ELF-1 (cell line): ENCODE measurements at places on chromosomes 4 and X.

- DNase-seq, result peak; percentile 72
Measured at GRCh38 chr4:182289809-182290208, 46.6 kb downstream of the TENM3 start.

GRCh38 chr4:110492522-110492921 lies 16.6 kb downstream of the ENPEP start:
- no peak for DNase-seq

- no peak for DNase-seq
Measured at GRCh38 chr4:184387351-184387750, 87.0 kb downstream of the IRF2 start.

DNA sequence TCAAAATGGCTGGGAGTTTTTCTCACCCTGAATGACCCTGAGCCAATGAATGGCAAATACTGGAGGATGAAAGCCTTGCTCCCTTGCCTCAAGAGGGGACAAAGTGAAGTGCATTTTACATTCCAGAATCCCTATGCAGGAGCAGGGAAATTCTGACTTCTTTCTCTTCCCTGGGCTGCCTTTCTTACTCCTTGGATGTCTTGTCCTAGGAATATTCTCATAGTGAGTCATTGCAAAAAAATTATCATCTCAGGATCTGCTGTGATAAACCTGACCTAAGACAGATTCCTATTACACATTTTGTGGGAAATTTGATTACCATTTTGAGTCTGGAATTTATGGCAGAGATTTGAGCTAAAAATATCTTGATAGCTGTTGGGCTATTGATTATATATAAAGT lies 199.9 kb downstream of the TMA16 start:
- DNase-seq, result no peak

DNA sequence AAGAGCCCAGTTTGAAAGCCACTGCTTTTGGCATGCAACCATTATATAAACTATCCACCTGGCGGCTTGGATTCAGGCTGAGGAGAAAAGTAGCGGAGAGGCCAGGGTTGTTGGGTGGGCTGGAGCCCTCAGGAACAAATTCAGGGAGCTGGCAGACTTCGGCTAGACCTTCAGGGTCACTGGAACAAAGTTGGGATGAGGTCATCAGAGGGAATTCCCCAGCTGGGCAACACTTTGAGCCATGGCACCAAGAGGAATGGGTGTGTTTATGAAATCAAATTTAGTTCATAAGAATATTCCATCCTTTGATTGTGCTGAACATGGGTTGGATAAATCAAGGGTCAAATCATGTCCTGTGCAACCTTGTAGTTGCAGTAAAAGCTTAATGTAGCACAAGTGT lies 22.0 kb downstream of the MTMR1 start:
- DNase-seq, result no peak

- DNase-seq, result peak; percentile 17
Measured at GRCh38 chrX:125439194-125439849, 119.7 kb downstream of the TEX13C start.

DNA sequence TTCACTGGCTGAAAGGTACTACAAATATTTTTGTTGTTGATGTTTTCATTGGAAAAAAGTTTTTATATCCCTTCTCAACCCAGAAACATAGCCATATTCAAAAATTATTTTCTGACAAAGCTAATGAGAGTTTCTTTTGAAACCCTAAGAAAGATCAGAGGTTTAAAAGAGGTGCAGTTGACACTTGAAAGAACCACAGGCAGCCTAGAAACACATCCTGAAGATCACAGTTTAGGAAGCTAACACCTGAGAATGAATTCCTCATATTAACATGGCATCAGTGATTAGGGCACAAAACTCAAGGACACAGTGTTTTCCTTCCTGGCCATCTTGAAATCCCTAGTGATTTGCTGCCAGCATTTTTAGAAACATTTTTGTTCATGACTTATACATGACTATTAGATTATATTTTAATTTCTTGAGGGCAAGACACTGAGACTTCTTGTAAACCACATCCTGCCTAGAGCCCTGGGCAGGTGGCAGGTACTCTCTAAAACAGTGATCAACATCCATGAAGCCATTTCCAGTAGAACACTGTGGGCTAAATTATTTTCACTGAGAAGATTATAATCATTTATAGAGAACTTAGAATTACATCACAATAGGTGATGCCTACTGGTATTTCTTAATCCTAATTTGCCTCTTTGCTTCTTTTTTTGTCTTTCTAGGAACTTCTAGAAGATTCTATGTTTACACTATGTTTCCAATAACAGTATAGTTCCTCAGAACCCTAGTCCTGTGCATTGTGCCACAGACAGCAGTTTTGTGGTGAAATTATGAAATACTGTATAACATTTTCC lies 80.0 kb downstream of the ARSJ start:
- DNase-seq, result no peak

DNA sequence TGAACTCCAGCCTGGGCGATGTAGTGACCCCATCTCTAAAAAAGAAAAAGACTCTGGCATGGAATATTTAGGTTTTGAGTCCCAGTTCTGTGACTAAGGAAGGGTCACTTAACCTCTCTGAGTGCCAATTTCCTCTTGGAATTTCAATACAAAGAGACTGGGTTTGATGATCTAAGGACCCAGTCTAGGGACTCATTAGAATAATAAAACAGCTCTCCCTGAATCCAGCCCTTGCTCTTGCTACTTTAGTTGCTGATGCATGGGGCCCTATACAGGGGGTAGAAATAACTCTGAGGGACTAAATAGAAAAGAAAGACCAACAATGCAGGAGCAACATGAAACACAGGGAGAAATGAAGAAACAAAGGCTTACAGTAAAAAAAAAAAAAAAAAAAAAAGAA lies 12.6 kb downstream of the C4orf54 start:
- DNase-seq, result peak; percentile 27

DNA sequence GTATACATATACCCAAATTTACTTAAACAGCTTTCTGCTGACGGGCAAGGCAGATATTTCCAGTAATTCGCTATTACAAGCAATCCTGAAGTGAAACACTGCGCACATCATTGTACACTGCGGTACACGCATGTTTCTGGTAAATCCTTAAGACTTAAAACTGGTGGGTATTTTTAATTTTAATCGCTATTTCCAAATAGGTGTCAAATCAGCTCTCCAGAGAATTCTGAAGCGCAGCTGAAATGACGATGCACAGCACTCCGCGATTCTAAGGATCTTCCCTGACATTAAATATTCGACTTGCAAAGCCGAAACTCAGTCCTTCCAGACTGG lies 361 bp downstream of the TMEM128 start:
- DNase-seq, result no peak

DNA sequence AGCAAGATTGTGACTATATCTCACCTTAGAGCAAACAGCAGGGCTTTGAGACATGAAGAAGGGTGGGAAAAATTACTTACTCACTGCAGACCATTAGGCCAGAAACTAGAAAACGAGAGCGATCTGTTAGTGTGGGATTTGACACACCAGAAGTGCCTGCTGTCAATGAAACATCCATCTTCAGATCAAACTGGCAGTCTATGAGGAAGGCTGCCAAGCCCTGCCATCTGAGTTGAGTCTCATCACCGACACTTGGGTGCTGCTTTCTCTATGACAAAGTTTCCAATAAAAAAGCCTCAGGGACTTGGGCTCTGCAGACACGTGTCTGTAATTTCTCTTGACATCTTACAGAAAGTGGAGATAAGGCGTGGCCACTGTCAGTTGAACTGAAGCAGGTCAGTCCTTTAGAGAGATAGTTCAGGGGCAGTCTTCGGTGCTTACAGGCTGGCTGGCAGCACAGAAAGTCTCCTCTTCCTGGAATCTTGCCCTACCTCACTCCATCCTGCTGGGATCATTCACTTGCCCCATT lies 40.1 kb upstream of the LDB2 start:
- DNase-seq, result no peak

DNA sequence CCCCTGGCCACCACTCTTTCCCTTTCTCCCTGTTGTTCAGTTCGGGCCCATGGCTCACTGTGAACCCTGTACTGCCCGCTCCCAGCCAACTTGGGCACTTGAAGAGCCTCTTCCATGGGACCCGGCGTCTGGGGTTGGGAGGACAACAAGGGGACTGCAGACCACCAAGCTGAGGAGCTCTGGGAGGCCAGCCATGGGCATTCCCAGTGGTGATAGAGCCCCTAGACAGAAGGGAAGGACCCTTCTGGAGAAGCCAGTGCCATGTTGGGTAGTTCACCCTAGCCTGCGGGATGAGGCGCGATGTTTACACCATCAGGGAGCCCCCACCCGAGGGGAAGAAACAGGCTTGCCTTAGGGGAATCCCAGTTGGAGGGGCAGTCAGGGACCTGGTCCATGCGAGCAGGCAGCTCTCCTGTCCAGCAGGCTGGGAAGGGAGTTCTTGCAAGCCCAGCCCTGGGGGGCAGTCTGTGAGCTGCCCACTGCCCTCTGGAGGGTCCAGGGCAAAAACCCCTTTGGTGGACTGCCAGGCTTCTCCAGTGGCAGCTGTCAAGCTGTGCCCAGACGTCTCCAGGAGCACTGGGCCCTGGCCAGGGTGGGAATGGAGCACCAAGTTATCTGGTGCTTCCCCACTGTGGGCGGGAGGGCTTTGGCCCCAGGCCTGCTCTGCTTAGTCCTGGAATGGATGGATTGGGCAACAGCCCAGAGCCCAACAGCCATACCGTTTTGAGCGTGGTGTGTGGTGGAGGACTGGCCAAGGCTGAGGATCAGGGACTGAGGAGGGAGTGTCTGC lies 23.7 kb upstream of the UBA1 start:
- DNase-seq, result no peak

DNA sequence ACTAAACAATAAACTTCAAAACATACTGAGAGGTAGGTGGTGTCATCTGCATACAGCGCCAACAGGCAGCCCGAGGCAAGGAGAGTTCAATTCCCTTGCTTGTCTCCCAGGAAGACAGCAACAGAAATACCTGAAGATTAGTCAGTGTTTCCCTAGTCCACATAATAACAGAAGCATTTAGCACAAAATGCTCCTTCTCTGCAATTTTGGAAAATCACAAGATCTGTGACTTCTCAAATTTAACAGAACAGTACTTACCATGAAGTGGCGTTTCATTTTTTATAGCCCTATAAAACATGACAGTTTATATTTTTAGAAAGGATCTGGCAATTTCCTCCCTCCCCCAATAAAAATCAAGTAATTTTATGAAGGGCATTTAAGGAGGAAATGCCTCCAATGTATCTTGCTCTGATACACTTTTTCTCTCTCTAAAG lies 67.1 kb upstream of the MYOZ2 start:
- DNase-seq, result peak; percentile 72

- no peak for DNase-seq
Measured at GRCh38 chr4:38231626-38232025, 271.4 kb downstream of the PTTG2 start.

DNA sequence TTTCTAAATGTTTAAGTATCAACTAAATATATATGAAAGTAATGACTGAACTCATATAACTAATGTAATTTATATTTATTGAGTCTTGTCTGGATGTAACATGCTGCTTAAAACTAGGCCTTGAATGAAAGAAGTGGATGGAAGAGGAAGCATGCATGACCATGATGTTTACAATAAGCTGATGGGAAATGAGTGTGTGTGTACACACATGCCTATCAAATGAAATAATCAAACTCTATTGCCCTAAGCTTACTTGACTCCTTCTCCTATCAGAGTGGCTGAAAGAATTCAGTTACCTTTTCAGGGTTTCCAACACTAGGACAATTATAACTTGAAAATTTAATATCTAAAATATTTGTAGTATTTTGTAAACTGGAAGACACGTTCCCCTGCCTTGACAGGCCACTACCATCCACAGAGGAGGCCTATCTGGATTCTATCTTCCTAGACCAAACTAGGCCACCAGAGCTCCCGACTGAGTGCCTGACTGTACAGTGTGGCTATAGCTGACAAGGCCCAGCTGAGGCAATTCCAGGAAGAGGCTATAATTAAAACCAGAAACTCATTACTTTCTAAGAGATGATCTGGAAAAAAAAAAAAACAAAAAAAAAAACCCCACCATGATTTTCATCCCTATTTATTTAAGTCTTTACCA lies 7.6 kb downstream of the ARSJ start:
- no peak for DNase-seq

- no peak for DNase-seq
Measured at GRCh38 chrX:19699151-19699550, 183.8 kb upstream of the MAP3K15 start.

- no peak for DNase-seq
Measured at GRCh38 chr4:10175626-10176025, 59.0 kb upstream of the WDR1 start.

- peak; percentile 55 for DNase-seq
Measured at GRCh38 chrX:76253432-76253831, 80.6 kb downstream of the PBDC1 start.

DNA sequence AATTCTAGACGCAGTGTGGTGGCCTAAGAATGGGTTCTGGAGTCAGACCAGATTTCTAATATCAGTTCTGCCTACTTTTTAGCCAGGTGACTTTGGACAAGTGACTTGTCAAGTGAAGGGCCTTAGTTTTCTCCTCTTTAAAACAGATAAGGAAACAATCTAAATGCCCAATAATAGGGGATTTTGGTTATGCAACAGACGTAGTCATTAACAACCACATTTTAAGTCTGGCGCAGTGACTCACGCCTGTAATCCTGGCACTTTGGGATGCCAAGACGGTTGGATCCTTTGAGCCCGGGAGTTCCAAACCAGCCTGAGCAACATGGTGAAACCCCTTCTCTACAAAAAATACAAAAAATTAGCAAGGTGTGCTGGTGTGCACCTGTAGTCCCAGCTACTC lies 2.1 kb upstream of the ZMYM3 start:
- DNase-seq, result no peak

- DNase-seq, result no peak
Measured at GRCh38 chr4:10951306-10951705, 266.7 kb upstream of the CLNK start.

GRCh38 chr4:48275686-48276085 lies 6.0 kb upstream of the TEC start:
- no peak for DNase-seq

DNA sequence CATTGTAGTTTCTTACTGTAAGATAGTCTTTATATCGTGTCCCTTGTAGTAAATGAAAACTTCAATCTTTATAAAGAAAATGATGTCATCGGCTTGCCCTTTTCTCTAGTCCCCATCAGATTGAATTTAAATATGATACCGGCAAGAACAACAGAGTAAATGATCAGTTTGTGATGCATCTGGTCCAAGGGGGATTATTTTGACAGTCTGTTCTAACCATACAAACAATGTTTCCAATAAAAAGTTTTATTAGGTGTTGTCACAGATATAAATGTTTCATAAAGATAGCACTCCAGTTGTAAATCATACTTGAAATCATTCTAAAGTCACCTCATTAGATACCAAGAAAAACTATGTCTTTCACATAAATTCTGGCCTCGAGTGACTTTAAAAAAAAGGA lies 72.3 kb downstream of the SLC9A6 start:
- DNase-seq, result no peak

- no peak for DNase-seq
Measured at GRCh38 chr4:78318126-78318525, 233.4 kb upstream of the ANXA3 start.
